ENCODE measurements at places on chromosomes 6 and 20.

GRCh38 chr6:27260836-27261375 is 13.4 kb downstream of the PRSS16 start:
- no peak for DNase-seq

DNA sequence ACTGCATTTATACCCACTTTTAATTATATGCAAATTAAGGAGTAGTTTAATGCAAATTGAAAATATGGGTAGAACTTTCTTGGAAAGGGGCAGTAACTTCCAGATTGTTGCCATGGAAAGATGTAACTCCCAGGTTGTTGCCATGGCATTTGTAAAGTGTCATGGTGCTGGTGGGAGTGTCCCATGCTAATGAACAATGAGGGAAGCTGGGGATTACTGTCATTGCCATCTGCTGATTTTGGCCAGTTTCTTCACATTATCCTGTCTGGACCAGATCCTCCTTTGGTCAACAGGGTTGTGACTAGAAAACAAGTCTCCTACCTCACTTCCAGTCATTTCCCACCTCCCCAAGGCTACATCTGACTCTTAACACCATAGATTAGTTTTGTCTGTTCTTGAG is 45.4 kb upstream of the FERMT1 start:
- DNase-seq: no peak

- DNase-seq: no peak
These were observed 103.2 kb downstream of the ZDHHC14 start for GRCh38 chr6:157484181-157484580.

GRCh38 chr6:119132261-119132981 is 54.0 kb upstream of the FAM184A start:
- DNase-seq: no peak

DNA sequence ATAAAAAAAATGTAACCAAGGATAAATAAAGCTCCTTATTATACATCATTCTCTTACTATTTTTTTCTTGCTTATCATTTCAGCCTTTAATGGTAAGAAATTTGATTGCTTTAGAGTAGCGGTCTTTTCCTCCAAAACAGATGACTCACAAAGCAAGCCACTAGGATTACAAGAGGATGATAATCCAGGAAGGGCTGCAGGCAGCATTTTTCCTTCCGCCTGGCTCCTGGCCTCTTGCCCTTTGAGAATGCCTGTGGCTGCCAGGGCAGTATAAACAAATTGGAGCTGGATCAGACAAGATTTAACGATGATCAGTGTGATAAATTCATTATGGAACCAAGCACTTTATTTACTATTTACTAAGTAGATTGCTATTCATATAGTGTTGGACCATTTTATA is 9.7 kb upstream of the FBXL4 start:
- no peak for DNase-seq

DNA sequence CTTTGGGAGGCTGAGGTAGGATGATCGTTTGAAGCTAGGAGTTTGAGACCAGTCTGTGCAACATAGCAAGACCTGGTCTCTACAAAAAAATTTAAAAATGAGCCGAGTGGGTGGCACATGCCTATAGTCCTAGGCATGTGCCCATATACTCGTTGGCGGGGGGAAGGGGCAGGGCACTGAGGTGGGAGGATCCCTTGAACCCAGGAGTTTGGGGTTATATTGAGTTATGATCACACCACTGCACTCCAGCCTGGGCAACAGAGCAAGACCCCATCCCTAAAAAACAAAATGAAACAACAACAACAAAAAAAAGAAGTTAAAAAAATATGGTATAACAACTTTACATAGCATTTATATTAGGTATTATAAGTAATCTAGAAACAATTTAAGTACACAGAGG is 47.8 kb downstream of the LHFPL5 start:
- no peak for DNase-seq

- DNase-seq: peak; percentile 9
These were observed 436.7 kb downstream of the RNF144B start for GRCh38 chr6:18823782-18824386.

DNA sequence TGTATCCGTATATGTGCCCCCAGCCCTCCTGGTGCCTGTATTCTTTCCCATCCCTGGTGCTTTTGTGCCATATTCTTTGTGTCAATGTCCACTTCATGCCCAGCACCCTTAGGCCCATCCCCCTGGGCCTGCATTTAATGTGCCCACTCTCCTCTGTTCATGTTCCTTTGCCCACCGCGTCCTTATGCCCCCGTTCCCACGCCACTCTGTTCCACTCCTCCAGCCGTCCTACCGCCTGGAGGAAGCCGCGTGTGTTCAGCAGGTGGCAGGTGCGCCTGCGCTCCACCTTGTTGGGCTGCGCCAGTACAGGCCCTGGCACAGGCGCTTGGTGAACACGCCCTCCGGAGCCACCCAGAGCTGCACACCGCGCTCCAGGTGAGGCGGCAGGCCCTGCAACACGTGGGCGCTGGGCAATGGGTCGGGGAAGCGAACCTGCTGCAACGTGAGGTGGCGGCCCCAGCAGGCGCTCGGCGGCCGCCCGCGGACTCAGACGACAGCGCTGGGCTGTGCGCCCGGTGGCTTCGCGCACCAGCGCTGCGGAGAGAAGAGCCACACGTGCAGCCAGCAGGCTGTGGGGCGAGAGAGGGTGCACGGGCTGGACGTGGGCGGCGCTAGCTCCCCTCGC is 4.0 kb upstream of the FOXS1 start:
- DNase-seq: no peak

DNA sequence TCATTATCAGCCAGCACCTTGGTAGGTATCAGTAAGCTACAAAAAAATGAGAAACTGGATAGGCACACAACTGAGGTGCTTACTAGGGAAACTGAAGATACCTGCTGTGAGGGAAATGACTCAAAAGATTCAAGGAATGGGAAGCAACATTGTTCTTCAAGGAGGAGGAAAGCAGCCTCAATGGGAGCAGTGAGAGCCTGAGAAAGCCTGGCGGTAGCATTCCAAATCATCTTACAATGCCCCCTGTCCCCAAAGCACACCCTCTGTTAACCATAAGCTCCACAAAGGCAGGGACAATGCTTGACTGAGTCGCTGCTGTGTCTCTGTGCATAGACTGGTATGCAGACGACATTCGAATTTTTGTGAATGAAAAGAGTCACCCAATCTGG is 10.6 kb downstream of the PKHD1 start:
- no peak for DNase-seq

- no peak for DNase-seq
These were observed 38.9 kb downstream of the OR2B2 start for GRCh38 chr6:27873021-27873940.

DNA sequence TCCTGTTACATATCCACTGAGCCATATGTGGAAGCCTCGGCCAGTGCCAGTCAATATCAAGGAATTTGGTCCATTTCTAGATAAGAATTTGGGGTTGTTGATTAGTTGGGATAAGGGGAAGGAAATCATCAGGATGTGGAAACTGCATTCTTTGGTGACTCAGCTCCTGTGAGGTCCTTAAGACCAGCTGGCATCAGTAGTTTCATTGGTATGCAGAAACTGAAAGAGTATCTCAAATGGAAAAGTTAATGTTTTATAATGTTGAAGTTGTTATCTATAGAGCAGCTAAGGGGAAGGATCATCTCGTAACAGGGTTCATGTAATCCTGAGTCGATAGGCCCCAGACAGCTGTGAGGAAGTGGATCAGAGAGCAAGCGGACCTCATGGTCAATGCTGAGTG is 87.9 kb upstream of the PRND start:
- no peak for DNase-seq

DNA sequence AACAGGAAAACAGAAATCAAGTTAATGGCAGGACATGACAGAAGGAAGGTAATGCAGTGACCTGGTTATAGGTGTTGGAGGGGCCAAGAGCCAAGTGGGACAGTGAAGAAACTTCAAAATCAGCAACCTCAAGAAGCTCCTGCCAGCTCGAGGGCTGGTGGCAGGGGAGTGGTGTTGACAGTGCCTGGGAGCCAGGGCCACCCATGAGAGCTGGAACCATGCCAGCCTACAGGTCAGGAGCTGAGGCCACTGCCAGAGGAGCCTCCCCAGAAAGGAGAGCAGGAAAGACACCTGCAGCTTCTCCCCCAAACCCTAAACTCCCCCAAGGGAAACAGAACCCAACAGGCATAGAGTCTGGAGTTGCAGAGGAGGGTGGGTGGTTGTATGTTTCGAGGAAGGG is 262.1 kb downstream of the LRFN2 start:
- no peak for DNase-seq

DNA sequence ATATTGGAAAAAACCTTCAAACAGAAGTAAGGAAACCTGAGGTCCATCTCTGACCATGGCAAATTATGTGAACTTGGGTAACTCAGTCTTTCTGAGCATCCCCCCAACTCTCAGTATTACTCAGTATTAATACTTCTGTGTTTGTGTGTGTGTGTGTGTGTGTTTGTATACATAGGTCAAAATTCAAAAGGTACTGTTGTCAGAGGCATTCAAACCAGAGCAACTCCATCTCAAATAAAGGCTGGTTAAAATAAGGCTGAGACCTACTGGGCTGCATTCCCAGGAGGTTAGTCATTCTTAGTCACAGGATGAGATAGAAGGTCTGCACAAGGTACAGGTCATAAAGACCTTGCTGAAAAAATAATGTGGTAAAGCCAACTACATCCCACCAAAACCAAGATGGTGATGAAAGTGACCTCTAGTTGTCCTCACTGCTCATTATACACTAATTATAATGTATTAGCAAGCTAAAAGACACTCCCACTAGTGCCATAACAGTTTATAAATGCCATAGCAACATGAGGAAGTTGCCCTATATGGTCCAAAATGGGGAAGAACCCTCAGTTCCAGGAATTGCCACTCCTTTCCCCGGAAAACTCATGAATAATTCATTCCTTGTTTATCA is 33.3 kb upstream of the SLC22A16 start:
- no peak for DNase-seq

DNA sequence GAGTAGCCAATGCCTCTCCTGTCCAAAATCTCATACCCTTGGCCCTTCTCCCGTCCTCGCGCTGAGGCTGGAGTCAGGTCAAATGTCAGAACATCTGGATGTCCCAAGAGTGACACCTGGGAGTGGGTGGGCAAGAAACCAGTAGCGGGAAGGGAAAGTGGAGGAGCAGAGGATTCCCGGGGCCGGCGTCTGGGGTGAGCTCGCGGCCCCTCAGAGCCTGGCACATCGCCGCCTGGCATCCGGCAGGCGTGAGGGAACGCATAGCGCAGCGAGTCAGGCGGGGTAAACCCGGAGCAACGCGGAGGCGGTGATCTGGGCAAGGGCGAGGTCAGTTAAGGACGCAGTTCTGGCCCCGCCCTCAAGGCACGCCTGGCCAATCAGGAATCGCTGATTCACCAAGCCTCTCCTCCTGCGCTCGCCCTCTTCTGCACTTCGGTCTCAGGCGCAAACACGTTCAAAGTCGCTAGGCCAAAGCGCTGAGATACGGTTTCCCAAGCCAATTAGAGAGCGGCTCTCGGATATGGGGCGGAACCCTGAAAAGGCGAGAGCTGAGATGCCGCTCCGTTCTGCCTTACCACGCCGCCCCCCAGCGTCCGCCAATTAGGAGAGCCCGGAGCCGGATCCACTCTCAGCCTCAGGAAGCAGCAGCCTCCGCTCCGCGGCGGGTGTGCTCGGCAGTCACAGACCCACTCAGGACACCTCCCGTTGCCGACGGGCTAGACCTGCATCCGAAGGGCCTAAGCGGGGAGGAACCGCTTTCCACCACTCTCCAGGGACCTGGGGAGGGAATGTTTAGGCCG is 22.5 kb downstream of the VPS52 start:
- peak; percentile 89 for DNase-seq

- DNase-seq: no peak
These were observed 577 bp downstream of the SASH1 start for GRCh38 chr6:148343047-148343782.

- no peak for DNase-seq
These were observed 188.6 kb upstream of the RREB1 start for GRCh38 chr6:6919173-6919572.

GRCh38 chr6:44269921-44270525 is at the start of gene TMEM151B:
Gene TMEM151B (plus strand): TSS chr6:44270450. CDS start chr6:44270743, 293 bp downstream.
- no peak for DNase-seq

- DNase-seq: no peak
These were observed 336.8 kb downstream of the HDGFL1 start for GRCh38 chr6:22906091-22906549.

- no peak for DNase-seq
These were observed 119.1 kb upstream of the ADGRF1 start for GRCh38 chr6:47161176-47161687.

DNA sequence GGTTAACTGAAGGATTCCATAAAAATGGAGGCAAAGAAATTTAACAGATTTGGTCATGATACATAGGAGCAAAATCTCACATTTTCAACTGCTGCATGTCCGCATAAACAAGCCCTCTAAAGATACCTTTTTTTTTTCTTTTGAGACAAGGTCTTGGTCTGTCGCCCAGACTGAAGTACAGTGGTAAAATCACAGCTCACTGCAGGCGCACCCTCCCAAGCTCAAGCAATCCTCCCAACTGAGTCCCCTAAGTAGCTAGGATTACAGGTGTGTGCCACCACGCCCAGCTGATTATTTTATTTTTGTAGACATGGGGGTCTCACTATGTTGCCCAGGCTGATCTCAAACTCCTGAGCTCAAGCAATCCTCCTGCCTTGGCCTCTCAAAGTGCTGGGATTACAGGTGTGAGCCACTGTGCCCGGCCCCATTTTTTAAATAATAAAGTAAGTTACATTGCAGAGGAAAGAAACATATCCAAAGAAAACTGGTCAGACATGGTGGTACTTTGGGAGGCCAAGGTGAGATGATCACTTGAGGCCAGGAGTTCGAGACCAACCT is 13.7 kb downstream of the MDN1 start:
- no peak for DNase-seq

- no peak for DNase-seq
These were observed 1066.8 kb upstream of the CITED2 start for GRCh38 chr6:140441256-140441655.

- DNase-seq: no peak
These were observed 110.8 kb downstream of the TNFAIP3 start for GRCh38 chr6:137977814-137978213.

DNA sequence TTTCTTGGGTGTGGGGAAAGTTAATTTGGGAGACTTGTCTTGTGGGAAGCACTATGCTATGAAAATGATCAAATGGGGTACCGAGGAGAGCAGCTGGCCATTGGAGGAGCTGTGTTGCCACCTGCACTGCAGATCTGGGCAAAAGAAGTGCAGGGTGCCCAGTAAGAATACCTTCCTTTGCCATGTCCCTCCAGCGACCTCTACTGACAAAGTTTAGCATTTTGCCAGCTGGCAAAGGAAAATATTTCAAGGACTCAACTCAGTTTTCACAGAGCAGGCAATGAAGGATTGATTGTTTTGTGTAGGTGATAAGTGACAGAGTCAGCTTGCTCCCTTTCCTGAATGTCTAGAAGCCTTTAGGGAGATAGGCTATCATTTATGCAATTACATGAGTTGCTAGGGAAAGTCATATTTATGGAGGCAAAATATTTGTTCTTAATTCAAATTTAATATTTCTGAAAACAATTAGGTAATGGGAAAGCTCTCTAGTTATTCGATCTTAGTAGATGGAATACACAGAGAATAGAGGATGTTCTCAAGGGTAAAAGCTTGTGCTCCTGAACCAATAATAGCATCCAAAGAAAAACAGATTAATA is 118.4 kb downstream of the FARS2 start:
- no peak for DNase-seq

Measured in stimulated activated CD8-positive, alpha-beta memory T cell treated with anti-CD3 and anti-CD28 coated beads, Interleukin-7, amount 100 ng/mL, for 24 hours (primary cell).